Memory B cell (primary cell): ENCODE measurements at places on chromosomes 4 and X.

DNA sequence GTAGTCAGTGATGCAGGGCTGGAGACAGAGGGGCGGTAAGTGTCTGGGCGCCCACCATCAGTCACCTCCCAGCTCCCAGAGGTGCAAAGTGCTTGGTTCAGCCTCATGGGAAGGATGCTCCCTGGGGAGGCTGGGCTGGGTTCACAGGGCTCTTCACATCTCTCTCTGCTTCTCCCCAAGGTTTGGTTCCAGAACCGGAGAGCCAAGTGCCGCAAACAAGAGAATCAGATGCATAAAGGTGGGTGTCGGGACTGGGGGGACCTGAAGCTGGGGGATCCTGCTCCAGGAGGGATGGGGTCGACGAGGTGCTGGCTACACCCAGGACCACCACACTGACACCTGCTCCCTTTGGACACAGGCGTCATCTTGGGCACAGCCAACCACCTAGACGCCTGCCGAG lies 10.1 kb downstream of the SHOX start:
- no peak for DNase-seq

DNA sequence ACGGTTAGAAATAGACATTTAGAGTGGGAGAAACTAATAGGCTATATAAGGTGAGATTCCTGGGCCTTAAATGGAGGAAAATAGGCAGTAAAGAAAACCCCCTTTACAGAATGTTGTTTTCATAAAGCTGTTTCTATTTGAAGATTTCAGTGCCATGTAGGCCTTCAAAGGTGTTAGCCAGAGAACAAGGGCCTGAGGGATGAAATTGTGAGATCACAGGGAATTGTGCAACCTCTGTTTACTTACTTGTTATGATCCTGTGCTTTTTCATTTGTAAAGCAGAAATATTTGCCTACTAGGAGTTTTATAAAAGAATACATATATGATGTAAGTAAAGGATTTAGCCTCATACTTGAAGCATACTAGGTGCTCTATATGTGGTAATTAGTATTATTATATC lies 272.9 kb upstream of the ARX start:
- no peak for DNase-seq

- DNase-seq, result no peak
Observed at GRCh38 chrX:22234380-22234779, 38.3 kb upstream of the CBLL2 start.

DNA sequence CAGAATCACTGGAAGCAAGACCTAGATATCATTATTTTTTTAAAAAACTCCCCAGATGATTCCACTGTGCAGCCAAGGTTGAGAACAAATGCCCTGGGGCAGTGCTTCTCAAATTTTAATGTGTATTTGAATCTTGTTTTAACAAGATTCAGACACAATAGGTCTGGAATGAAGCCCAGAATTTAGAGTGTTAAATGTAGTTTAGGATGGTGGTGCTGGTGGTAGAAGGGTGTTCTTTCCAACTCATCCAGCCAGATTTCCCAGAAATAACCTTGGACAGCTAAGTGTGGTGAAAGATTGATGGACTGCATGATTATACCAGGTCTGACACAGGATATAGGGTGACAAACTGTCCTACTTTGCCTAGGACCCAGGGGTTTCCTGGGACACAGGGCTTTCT lies 120.1 kb upstream of the MED14 start:
- DNase-seq, result no peak

DNA sequence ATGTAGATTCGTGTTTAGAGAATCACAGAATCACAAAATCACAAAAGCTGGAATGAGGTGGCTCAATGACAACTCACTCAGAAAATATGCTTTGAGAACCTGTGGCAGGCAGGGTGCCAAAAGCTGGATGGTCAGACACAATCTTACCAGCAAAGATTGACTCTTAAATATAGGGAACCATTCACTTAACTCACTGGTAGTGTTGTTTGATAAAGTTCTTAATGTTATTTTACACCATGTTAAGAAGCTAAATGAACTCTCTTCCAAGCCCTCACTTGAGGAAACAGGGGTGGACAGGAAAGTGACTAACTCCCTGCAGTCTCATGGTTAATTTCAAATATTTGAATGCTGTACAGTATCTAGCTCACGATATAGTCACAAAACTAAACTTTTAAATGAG lies 5.7 kb upstream of the SCOC start:
- DNase-seq, result no peak

GRCh38 chr4:176001151-176002006 lies 64.3 kb upstream of the WDR17 start:
- DNase-seq, result no peak

DNA sequence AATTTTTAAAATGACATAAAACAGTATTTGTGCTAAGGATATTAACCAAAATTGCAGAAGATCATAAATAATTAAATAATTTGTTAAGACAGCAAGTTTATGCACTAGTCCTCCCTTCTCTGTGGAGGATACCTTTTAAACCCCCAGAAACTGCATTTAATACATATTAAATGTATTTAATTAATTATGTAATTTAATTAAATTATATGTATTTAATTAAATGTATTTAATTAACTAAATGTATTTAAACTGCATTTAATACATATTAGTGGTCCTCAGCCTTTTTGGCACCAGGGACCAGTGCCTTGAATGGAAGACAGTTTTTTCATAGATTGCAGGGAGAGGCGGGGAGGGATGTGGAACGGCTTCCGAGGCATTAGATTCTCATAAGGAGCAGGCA lies 404.6 kb downstream of the ARHGAP24 start:
- DNase-seq, result no peak

DNA sequence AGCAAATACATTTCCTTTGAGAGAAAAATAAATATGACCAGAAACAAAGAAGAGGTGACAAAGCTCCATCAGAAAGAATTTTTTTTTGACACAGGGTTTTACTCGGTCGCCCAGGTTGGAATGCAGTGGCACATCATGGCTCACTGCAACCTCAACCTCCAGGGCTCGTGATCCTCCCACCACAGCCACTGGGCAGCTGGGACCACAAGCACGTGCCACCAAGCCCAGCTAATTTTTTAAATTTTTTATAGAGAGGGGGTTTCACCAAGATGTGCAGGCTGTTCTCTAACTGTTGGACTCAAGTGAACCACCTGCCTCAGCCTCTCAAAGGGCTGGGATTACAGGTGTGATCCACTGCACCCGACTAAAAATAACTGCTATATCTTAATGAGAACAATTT lies 10.3 kb downstream of the ADH5 start:
- no peak for DNase-seq

DNA sequence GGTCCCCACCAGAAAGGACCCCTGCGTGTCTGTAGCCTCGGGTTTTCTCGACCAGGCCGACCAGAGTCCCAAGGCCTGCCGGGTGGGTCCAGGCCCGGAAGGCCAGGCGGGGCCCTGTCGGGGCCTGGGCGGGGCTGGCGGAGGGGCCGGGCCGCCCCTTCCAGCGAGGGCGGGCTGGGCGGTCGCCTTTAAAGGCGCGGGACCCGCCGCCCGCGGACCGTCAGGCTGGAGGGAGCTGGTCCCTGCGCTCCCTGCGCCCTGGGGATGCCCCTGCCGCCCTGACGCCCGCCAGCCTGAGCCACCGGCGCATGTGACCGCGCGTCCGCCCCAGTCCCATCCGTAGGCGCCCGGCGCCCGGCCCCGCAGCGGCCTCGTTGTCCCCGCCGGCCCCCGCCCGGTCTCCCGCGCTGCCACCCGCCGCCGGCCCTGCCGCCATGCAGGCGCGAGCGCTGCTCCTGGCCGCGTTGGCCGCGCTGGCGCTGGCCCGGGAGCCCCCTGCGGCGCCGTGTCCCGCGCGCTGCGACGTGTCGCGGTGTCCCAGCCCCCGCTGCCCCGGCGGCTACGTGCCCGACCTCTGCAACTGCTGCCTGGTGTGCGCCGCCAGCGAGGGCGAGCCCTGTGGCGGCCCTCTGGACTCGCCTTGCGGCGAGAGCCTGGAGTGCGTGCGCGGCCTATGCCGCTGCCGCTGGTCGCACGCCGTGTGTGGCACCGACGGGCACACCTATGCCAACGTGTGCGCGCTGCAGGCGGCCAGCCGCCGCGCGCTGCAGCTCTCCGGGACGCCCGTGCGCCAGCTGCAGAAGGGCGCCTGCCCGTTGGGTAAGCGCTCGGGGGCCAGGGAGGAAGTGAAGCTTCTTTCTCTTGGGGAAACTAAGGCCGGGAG lies at the start of gene HTRA3:
Gene HTRA3 (plus strand): TSS at position 220 of the 883 bp plus-strand sequence. CDS start 215 bp downstream, at position 435.
- no peak for DNase-seq

DNA sequence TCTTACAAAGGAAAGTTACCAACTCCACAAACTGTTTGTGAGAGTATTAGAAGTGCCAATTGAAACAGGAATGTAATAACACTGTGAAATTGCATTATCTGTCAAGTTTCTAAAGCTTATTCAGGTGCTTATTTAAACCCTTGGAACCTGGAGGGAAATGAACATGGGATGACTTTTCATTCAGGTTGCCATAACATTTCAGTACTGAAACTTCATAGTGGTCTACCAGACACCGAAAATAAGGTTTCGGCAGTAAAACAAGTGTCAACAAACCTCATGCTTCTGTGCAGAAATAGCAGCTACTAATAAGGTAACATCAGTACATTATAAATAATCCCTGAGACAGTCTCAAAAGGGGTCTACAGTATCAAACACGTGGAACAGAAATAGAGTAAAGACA lies 890.7 kb upstream of the INTU start:
- DNase-seq, result no peak

DNA sequence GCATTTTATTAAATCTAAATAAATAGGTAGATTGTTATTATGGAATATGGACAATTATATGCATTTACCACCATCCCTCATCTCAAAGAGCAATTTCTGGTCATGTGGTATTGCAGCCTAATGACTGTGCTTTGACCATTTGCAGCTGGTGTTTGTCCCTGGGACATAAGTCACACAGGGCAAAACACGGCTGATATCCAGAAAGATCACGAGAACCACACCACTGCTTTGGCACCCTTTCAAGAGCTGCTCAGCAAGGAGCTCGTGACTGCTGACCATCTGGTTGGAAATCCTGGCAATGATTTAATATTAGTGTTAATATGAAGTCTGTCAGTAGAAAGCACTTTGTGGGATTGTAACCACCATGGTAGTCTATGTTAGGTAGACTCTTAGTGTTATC lies 545.0 kb downstream of the GBA3 start:
- DNase-seq, result no peak

DNA sequence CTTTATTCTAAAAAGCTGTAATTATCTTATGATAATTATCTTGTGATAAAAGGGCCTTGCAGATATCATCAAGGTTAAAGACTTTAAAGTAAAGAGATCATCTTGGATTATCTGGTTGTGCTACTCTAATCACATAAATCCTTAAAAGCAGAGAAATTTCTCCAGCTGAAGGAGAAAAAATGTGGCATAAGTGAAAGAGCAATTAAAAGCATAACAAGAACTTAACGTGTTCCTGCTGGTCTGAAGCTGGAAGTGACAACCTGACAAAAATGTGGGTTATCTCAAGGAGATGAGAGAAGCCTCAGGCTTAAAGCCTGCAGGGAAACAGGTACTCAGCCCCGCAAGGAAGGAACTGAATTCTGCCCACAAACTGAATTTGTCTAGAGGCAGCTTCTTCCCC lies 449.1 kb upstream of the NDST4 start:
- no peak for DNase-seq

- no peak for DNase-seq
Observed at GRCh38 chrX:47648376-47648775, 2.0 kb downstream of the ELK1 start.

DNA sequence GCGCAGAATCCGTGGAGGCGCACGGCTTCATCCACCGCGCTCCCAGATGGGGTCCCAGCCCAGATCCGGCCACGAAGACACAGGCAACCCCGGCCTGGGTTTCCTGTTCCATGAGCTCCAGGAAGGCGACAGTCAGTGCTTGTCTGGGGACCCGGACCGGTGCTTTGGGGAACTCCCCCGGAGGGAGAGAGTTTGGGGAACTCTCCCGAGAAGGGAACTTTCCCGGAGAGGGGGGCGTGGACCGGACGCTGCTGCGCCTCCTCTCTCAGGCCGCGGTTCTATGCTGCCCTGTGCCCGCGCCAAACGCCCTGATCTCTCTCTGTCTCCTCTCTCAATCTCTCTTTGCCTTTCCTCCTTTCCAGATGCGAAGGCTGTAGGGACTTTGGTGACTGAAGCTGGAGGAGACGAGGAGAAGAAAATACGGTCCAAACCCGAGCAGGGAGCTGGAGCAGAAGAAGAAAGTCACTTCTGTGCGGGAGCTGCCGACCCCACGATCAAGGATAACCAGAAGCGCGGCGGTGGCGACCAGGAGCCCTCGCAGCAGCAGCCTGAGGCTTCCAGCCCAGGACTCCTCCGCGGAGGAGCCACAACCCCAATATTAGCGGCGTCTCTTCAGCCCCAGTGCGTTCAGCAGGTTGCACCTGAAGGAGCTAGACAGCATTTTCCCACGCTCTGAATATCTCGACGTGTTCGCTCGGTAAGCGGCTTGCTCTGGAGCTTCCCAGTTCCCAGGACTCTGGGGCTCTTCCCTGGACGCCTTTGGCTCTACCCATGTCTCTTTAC lies 47.6 kb upstream of the NKAP start:
- DNase-seq, result no peak

- DNase-seq, result no peak
Observed at GRCh38 chrX:337331-337831, 18.8 kb upstream of the GTPBP6 start.

DNA sequence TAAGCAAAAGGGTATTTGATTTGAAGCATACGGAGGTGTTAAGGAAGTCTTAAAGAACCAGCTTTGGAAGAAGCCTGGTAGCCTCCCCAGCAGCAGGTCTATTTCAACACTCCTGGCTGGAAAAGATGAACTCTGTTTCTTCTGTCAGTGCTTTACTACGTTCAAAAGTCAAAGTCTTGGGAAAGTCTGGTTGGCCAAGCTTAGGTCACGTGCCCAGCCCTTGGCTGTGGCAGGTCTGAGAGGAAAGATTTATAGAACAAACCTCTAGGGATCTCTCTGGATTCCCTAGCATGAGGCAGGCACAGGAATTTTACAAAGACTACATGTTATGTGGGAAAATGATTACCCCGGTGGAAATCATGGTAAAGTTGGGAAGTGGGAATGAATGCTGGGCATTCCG lies 8.6 kb upstream of the ARHGAP10 start:
- DNase-seq, result no peak

DNA sequence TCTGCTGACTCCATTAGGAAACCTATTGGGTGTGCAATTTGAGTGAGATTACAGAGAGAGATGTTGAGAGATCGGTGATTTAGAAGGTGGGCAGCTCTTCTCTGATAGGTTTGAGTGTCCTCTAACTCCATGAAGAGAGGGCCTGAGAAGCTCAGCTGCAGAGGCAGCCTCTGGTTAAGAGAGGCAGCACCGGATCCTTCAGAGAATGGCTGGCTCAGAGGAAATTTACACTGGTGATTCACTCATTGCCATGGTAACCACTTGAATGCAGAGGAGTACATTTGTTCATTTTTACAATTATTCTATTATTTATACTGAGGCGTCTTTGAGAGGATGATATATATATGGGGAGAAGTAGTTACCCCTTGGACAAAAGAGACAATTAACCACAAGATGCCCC lies 171.7 kb downstream of the PDGFRA start:
- no peak for DNase-seq

DNA sequence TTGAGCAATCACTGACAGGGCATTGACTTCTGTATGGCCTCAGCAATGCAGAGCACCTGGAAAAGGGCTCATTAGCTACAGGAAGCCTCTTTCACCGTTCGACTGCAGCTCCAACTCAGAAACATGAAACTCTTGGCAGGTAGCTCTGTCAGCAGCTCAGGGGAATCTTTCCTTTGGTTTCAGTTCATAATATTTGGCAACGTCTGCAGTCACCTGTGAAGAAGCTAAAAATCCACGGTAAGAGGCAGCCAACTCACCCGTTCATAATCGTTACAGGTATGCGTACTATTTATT lies 354.9 kb downstream of the CAMK2D start:
- no peak for DNase-seq
